ENCODE measurements at places on chromosomes 5 and 9.

- no peak for DNase-seq
Measured at GRCh38 chr5:76025790-76026189, 57.4 kb upstream of the SV2C start.

DNA sequence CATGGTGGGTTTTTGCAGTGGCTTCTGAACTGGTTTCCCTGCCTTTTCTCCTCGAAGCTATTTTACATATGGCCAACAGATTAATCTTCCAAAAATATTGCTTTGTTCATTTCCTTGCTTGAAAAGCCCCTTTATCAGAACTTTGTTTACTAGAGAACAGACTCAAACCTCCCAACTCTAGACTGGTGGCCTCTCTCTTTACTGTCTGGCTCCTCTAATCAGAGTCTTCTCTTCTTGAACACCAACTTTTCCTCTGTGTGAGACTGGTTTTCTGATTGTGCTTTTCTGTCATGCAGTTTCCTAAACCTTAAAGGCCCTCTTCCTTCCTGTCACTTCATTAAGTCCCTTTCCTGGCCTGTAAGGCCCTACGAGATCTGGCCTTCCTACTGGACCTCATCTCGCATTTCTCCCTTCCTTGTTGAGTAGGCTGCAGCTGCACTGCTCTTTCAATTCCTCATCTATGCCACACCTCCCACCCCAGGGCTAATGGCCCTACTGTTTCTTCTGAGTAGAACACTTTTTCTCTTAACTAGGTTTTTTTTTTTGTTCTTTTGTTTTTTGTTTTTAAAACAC is 5.7 kb downstream of the C9orf43 start:
- no peak for DNase-seq

GRCh38 chr5:167767795-167768194 is 523.6 kb upstream of the WWC1 start:
- DNase-seq = no peak

DNA sequence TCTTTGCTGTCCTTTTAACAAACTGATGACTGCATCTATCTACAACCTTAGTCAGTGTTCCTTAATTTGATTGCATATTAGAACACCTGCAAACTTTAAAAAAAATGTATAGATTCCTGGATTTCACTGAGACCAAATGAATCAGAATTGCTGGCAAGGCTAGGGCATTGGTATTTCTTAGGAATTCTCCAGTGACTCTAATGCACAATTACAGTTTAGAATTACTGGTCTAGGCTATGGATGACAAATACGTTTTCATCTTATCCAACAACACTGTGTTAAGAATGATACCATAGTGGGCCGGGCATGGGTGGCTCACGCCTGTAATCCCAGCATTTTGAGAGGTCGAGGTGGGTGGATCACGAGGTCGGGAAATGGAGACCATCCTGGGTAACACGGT is 545.9 kb upstream of the RIOK2 start:
- DNase-seq = no peak

DNA sequence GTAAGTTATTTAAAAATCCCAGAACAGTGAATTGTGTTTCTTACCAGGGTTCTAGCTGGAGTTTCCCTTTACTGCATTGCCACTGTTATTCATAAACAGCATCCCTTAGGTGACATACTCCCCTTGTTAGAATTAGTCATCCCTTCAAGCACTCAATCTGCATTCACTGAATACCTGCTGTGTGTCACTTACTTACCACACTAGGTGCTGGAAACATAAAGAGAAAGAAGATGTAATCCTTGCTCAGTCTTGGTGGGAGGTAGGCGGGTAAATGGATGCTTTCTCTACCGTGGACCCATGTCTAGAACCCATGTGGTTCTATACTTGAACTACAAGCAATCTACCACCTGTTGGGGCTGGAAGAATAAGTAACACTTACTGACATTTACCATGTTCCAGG is 371.6 kb downstream of the KDM4C start:
- no peak for DNase-seq

DNA sequence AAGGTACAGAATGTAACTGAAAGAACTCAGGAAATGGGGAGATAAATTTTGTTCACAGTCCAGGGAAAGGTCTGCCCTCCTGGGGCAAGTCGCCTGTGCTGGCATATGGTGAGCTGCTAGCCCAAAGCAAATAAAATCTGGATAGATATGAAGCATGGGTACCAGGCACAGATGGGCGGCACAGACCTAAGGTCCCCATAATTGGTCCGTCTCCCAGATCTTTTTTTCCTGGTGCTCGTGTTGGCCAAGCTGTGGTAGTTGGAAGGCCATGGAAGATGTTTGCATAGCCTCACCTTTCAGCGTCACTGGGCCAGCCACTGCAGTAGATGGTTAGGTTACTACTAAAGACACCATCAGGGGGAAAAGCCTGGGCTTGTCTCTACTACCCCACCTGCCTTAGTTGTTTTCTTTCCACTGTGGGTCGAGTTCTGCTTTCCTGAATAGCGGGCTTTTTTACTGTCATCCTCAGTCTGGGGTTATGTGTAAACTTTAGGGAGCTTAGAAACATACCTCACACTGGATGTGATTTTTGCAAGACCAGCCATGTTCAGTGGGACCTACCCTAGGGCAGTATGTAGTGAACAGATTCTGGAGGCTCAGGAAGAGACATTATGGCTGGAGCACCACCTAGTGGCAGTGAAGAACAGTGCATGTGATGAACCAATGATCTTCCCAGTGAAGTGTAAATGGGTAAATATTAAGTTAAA is 24.2 kb upstream of the GLRX start:
- DNase-seq = no peak

- DNase-seq = peak; percentile 89
Measured at GRCh38 chr9:82923092-82923911, 139.6 kb downstream of the RASEF start.

DNA sequence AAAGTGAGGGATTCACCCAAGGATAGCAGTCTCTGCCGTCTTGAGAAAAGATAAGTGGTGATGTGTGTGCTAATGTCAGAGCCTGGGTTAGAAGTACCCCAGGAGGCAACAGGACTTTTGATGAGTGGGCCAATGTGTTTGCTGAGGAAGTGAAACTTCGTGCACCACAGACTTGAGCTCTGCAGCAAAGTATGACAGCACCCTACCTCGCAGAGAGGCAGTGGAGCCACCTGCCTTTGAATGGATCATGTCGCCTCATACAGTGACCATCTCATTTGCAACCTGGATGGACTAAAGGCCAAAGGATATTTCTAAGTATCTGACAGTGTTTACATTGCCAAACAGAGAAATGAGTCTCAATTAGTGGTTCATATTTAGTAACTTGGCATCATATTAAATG is 593.9 kb upstream of the GRAMD2B start:
- no peak for DNase-seq

DNA sequence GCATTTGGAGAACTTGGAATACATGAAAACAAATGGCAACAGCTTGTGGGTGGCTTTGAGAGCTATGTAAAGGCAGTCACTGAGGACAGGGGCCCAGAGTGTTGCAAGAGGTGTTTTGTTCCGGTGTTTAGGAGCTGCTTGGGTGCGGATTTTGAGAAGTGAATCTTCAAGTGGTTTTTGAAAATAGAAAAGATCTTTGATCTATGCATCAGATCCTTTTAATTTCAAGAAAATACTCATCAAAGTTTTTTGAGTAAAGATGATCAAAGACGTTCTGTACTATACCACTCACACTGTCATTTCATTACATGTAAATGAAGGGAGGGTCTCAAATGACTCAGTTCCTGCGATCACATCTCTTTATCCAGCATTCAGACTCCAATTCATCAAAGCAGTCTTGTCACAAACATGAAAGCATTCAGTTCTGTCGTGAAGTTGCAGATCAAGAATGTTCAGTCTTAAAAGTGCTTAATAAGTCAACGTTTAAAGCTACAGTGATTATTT is 112.5 kb downstream of the WDR41 start:
- no peak for DNase-seq

DNA sequence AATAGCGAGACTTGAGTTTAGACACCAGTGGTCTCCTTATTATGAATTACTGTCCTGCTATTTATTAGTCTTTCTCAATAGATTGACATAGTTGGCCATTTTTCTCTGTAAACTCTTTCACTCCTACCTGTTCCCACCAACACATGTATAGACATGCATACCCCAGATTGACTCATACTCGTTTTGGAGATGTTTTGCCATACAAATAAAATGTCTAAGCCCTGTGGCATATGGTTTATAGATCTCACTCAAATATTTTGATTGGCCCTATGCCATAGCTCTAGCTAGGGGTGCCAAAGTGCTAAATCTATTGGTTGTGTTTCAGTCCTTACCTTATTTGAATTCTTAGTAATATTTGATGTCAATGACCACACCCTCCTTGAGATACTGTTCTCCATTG is 42.3 kb downstream of the CAMK4 start:
- DNase-seq = no peak

GRCh38 chr9:92663951-92664350 is 6.0 kb downstream of the IPPK start:
- no peak for DNase-seq

DNA sequence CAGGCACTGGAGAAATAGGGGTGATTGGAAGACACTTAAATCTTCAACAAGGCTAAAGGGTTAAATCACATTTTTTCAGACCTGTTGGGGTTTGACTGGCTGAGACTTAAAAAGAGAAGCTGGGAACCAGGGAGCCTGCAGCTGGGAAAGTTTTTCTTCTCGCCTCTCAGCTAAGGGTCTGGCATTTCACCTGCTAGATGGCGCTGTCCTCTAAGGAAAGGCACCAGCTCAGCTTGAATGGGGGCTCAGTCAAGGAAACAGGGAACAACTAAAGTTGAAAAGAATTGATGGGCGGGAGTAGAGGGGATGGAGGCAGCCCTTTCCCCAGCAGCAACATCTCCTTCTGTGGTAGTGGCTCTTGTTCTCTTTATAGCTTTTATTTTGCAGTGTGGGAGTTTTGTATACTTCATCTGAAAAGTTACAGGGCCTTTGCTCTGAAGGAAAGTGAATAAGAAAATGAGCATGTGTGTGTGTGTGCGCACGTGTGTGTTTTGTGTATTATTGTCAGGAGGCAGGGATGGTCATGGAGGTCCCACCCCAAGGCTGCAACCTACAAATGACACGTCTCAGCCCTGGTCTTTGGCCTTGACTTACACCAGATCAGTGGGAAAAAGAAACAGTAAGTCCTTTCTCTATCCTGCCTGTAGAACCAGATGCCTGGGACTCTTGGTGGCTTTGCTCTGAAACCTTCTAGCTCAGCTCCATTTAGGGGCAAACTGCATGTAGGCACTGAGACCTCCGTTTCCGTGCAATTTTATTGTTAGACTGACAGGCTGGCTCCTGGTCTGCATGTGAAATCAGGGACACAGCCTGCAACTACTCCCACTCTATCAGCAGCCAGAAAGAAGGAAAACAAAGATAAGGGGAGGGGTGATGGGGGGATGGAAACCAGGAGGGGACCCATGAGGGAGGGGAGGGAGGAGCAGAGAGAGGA is 316.2 kb upstream of the CLINT1 start:
- peak; percentile 0 for DNase-seq

GRCh38 chr5:175864296-175864695 is 7.1 kb upstream of the CPLX2 start:
- no peak for DNase-seq

GRCh38 chr5:17482790-17483189 is 15.2 kb upstream of the TAF11L2 start:
- DNase-seq = no peak

- no peak for DNase-seq
Measured at GRCh38 chr5:115842089-115842935, 577 bp downstream of the AP3S1 start.
